ENCODE measurements at places on chromosomes 16 and 17.

GRCh38 chr16:67461600-67462278 lies 19.2 kb downstream of the ATP6V0D1 start:
- DNase-seq: no peak

- DNase-seq: no peak
These were observed 46.5 kb upstream of the CLEC18A start for GRCh38 chr16:69904495-69905170.

GRCh38 chr17:66691644-66692420 lies 143.1 kb upstream of the CACNG5 start:
- DNase-seq: no peak

- no peak for DNase-seq
These were observed 15.5 kb downstream of the HIC1 start for GRCh38 chr17:2070241-2071023.

- DNase-seq: no peak
These were observed 371.6 kb upstream of the MAF start for GRCh38 chr16:79972053-79972704.
